NCI-H1417 treated with DMSO at 0.1 percent for 48 hours (cell line): ENCODE measurements at places on chromosomes 7 and 10.

DNA sequence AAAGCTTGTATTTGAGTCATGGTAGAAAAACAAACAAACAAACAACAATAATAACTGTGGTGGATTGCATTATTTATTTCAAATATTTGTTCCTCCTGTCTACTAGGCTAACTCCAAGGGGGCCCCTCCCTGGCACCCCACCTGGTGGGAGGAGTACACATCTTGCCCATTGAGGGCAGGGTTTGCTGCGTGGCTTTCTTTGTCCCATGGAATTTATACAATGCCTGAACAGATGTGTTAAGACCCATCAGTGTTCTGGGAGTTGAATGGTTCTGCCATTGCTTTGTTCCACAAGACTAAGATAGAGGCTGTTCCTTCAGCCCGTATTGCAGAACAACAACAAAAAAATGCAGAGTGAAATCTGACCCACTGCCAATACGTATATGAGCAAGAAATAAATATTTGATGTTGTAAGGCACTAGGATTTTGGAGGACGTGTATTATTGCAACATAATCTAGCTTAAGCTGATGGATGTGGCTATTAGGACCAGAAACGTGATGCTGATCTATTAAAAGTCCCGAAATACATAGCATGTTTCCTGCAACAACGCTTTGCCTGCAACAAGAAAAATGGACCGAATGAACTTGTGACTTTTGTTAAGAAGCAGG is 119.1 kb upstream of the JCAD start:
- no peak for DNase-seq

- no peak for DNase-seq
These were observed 25.2 kb upstream of the SH2B2 start for GRCh38 chr7:102261451-102261850.

GRCh38 chr7:16644636-16645592 is 640 bp downstream of the ANKMY2 start:
- DNase-seq = no peak

- DNase-seq = no peak
These were observed 12.1 kb upstream of the CEP41 start for GRCh38 chr7:130452951-130453350.

- DNase-seq = no peak
These were observed 1089.6 kb upstream of the SORCS1 start for GRCh38 chr10:108254089-108254488.
